ENCODE measurements at places on chromosomes 2 and 18. TPM values are rescaled to one million over a fixed set of nuclear protein-coding genes. Genes with fewer than 3 reads are reported as not detected.

Gene SS18
- total RNA-seq = 54.1 TPM

Gene LYG2
- not detected for total RNA-seq

Gene TUBB6
- 6.5 TPM for total RNA-seq

GRCh38 chr18:23353459-23353858, 99.6 kb upstream of the RIOK3 start:
- no peak overlapping the region for H3K27ac ChIP-seq
- H3K4me3 ChIP-seq = no peak overlapping the region
- H3K36me3 ChIP-seq = peaks cover 17% of the 10 kb centered on the region
- peaks cover 13% of the 10 kb centered on the region for H3K4me1 ChIP-seq
- no peak for DNase-seq

DNA sequence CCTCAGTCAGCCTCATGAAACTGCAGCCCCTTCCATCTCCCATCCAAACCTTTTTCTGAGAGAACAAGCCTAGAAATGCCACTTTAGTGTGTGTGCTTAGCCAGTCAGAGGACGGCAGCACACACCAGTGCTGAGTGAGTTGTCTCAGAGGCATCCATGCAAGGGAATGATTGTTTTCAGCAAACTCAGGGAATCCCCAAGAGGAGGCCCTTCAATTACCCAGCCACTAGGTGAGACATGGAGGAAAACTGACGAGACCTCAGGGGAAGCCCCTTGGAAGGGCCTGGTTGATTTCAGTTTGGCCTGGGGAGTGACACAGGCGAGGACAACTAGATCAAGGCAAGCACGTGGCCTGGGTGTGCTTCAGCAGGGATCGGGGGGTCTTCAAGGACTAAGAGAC, 49.7 kb downstream of the APOB start:
- H3K4me3 ChIP-seq = no peak overlapping the region
- H3K27me3 ChIP-seq = no peaks in the 10 kb centered on the region
- H3K4me1 ChIP-seq = no peaks in the 10 kb centered on the region
- no peak for DNase-seq
- H3K27ac ChIP-seq = no peak overlapping the region
- no peaks in the 10 kb centered on the region for H3K36me3 ChIP-seq

DNA sequence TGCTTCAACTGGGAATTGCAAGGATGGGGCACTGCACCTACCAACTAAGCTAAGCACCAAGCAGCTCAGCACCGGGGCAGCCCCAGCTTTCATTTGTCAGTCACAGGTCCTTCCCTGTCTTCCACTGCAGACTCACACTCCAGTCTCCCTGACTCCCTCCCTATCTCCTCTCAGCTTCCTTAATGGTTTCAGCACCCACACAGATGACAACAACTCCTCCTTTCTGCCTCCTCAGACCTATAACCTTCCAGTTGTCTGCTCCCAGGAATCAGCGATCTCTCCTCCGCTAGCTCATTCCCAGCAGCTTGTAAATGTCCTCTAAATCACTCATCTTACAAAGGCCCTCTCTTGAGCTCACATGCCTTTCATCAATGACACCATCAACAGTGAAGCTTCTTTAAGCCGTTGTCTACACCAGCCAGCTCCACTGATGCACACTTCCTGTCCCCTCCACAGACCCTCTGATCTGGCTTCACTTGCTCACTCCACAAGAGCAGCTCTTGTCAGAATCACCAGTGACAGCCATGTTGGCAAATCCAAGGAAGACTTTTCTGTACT, 32.1 kb downstream of the CLASP1 start:
- H3K27me3 ChIP-seq = no peaks in the 10 kb centered on the region
- no peak overlapping the region for H3K4me3 ChIP-seq
- no peak for DNase-seq
- H3K4me1 ChIP-seq = peaks cover 2% of the 10 kb centered on the region
- H3K36me3 ChIP-seq = peaks cover 23% of the 10 kb centered on the region
- no peak overlapping the region for H3K27ac ChIP-seq

- H3K27me3 ChIP-seq = no peaks in the 10 kb centered on the region
- H3K4me1 ChIP-seq = peaks cover 49% of the 10 kb centered on the region
- peak; percentile 27 for DNase-seq
These were observed 16.2 kb upstream of the MREG start for GRCh38 chr2:216029416-216030129.

- H3K27ac ChIP-seq = no peak overlapping the region
- H3K4me3 ChIP-seq = no peak overlapping the region
- no peaks in the 10 kb centered on the region for H3K4me1 ChIP-seq
- H3K27me3 ChIP-seq = peaks cover 4% of the 10 kb centered on the region
- DNase-seq = no peak
These were observed 298.8 kb downstream of the TNS1 start for GRCh38 chr2:217703999-217704398.

GRCh38 chr2:2183176-2183575, 147.9 kb downstream of the MYT1L start:
- H3K27ac ChIP-seq = no peak overlapping the region
- H3K27me3 ChIP-seq = no peaks in the 10 kb centered on the region
- H3K4me3 ChIP-seq = no peak overlapping the region
- no peaks in the 10 kb centered on the region for H3K4me1 ChIP-seq
- H3K36me3 ChIP-seq = no peaks in the 10 kb centered on the region
- no peak for DNase-seq

DNA sequence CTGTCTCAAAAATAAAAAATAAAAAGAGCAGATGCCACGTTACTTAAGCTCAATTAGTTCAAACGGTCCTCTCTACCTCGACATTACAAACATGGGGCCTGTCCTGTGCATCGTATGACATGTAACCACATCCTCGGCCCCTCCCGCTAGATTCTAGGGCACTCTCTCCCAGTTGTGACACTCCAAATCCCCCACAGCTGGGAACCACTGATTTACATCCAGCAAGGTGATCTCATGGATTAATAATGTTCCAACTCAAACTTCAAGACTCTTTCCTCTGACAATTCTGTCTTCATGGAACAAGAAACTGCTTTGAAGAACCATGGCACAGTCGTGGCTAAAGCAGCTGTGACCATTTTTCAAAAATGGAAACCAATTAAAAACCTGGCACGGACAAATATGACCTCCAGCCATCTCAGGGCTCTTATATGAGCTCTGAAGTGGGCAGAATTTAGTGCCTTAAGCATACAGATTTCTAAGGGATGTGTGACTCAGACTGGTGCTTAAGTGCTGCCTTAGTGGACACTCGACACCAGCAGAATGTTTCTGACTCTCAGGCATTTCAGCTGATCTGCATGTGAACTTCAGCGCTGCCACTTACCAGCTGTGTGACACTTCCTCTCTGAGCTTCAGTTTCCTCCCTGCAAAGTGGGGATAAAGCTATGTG, 31.7 kb upstream of the ASAP2 start:
- no peak overlapping the region for H3K4me3 ChIP-seq
- no peak overlapping the region for H3K27ac ChIP-seq
- DNase-seq = no peak
- no peaks in the 10 kb centered on the region for H3K36me3 ChIP-seq
